ENCODE measurements at places on chromosomes 1 and 21.

DNA sequence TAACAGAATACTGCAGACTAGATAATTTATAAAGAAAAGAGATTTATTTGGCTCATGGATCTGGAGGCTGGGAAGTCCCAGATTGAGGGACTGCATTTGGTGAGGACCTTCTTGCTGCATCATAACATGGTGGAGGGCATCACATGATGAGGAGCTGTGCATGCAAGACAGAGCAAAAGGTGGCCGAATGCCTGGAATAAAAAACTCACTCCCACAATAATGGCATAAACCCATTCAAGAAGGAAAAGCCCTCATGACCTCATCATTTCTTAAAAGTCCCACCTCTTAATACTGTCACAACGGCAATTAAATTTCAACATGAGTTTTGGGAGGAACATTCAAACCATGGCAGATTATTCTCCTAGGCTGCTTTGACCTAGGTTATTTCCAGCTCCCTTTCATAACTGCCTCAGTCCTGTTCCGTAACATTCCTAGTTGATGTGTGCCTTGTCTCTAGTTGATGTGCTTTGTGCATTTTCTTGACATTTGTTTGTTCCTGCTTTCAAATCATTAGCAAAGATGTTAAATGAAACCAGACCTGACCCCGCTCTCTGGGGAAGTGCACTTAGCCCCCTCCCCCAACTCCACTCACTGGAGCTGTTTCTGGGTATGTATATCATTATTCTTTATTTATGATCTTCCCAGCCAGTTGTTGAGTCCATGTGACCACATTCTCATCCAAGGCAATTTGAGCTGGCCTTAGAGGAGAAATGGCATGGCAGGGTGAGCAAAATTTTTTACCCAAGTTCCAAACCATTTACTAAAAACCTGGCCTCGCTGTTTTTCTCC is 148.5 kb downstream of the GDAP2 start:
- DNase-seq, result no peak
- peaks cover 12% of the 10 kb centered on the region for H3K4me1 ChIP-seq
- no peak overlapping the region for H3K4me3 ChIP-seq
- no peaks in the 10 kb centered on the region for H3K27me3 ChIP-seq
- H3K27ac ChIP-seq, result no peak overlapping the region

DNA sequence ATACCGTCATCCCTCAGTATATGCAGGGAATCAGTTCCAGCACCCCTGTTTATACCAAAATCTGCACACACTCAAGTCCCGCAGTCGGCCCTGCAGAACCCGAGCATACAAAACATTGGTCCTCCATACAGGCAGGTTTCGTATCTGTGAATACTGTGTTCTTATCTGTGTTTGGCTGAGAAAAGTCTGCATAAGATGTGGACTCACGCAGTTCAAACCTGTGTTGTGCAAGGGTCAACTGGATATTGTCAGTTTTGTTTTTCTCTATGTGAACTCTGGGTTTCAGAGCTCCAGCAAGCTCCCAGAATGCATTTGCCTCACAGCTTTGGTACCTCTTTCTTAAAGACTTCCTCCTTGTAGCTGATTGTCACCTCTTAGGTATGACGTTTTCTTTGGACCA is 100.6 kb downstream of the NR5A2 start:
- H3K4me1 ChIP-seq, result peaks cover 18% of the 10 kb centered on the region
- H3K27ac ChIP-seq, result no peak overlapping the region
- no peak for DNase-seq
- no peaks in the 10 kb centered on the region for H3K27me3 ChIP-seq
- no peak overlapping the region for H3K4me3 ChIP-seq

- no peak for DNase-seq
- H3K4me3 ChIP-seq, result no peak overlapping the region
- no peak overlapping the region for H3K27ac ChIP-seq
- H3K27me3 ChIP-seq, result no peaks in the 10 kb centered on the region
Observed at GRCh38 chr21:22791376-22791775, 1793.2 kb downstream of the NCAM2 start.

GRCh38 chr1:12173631-12174121 is 6.9 kb downstream of the TNFRSF1B start:
- no peak overlapping the region for H3K27ac ChIP-seq
- H3K36me3 ChIP-seq, result no peaks in the 10 kb centered on the region
- H3K4me3 ChIP-seq, result no peak overlapping the region
- DNase-seq, result no peak
- H3K27me3 ChIP-seq, result peaks cover 45% of the 10 kb centered on the region

DNA sequence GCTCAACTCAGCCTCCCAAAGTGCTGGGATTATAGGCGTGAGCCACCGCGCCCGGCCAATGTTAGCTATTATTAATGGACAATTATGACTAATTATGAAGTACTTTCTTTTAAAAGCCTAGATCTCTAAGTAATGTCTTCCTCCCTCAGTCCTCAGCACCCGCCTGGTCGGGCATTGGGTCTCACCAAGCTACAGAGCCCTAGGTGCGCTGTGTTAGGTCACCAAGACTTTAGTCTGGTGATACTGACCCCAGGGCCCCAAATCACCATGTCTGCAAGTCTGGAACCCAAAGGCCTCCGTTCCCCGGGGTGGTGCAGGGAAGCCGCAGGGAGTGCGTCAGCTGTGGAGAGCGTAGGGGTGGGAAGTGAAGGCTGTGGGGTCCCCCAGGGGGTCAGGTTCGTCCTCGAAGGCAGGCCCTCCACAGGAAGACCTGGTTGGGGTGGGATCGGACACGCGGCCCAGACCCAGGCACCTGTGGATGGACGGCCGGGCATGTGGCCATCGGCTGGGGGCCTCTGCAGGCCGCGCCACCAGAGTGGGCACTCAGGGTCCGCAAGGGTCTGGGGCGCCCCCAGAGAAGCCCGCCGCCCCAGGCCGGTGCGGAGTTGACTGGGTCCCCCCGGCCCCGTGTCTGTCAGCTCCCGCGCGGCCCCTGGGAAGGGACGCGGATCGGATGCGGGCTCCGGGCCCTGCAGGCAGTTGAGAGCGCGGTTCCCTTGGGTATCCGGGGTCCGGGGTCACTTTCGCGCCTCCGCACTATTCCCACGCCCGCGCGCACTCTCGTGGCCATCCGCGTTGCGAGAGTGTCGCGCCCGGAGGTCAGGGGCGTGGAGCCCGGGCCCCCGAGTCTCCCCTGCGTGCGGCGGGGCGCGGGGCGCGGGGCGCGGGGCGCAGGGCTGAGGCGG is 710 bp upstream of the PDXK start:
- DNase-seq, result no peak
- peak overlapping the region; percentile 63 for H3K27ac ChIP-seq
- H3K4me3 ChIP-seq, result peak overlapping the region; percentile 73
- peaks cover 9% of the 10 kb centered on the region for H3K4me1 ChIP-seq

DNA sequence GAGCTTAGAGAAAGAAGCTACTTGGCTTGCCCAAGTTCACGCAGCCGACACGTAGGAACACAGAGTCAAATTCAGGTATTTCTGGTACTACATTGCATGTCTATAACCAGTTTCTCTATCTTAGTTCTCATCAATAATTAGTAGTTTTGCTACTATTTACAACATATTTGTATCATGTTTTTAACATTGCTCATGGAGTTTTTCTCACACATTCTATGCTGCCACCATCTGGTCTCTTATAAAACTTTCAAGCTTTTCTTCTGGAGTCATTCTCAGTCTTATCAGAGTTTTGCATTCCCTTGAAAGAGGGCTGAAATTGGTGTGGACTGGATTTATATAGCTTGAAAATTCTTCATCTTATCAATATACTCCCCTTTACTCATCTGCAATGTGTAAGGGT is 118.8 kb upstream of the PALMD start:
- no peak for DNase-seq
- no peak overlapping the region for H3K27ac ChIP-seq
- H3K27me3 ChIP-seq, result no peaks in the 10 kb centered on the region
- H3K4me1 ChIP-seq, result peaks cover 28% of the 10 kb centered on the region
- no peak overlapping the region for H3K4me3 ChIP-seq
- H3K36me3 ChIP-seq, result no peaks in the 10 kb centered on the region

GRCh38 chr1:191675856-191676783 is 482.1 kb upstream of the RGS18 start:
- no peak overlapping the region for H3K4me3 ChIP-seq
- H3K4me1 ChIP-seq, result no peaks in the 10 kb centered on the region
- no peak overlapping the region for H3K27ac ChIP-seq
- H3K27me3 ChIP-seq, result no peaks in the 10 kb centered on the region

- no peak overlapping the region for H3K27ac ChIP-seq
- H3K27me3 ChIP-seq, result no peaks in the 10 kb centered on the region
- H3K4me1 ChIP-seq, result peaks cover 40% of the 10 kb centered on the region
- no peak for DNase-seq
Observed at GRCh38 chr1:167922611-167923074, 8.7 kb upstream of the ADCY10 start.

DNA sequence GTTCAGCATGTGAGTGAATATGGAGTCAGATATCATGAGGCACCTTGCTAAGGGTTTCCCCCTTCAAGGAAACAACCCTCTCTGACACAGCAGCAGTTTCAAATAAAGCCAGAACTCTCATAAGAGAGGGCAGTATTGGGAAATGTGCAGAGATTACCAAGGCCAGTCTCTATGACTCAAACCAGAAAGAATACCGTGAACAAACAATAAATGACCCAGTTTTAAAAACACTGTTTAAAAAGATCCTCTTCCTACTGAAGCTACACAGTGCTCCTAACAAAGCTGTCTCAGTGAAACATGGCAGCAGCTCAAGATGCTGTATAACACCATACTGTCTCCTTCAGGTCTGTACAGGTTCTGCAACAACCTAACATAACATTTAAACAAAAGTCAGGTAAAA is 102.6 kb downstream of the KIAA0319L start:
- H3K27me3 ChIP-seq, result no peaks in the 10 kb centered on the region
- H3K27ac ChIP-seq, result no peak overlapping the region
- peaks cover 3% of the 10 kb centered on the region for H3K4me1 ChIP-seq
- H3K4me3 ChIP-seq, result no peak overlapping the region
- peaks cover 11% of the 10 kb centered on the region for H3K36me3 ChIP-seq

GRCh38 chr1:68121536-68121935 is 71.1 kb upstream of the DIRAS3 start:
- no peaks in the 10 kb centered on the region for H3K27me3 ChIP-seq
- no peak overlapping the region for H3K4me3 ChIP-seq
- H3K36me3 ChIP-seq, result peaks cover 2% of the 10 kb centered on the region

- DNase-seq, result no peak
- no peaks in the 10 kb centered on the region for H3K36me3 ChIP-seq
- H3K27me3 ChIP-seq, result no peaks in the 10 kb centered on the region
- no peak overlapping the region for H3K4me3 ChIP-seq
Observed at GRCh38 chr1:109808703-109809102, 45.0 kb upstream of the EPS8L3 start.

GRCh38 chr1:59714966-59715365 is 99.8 kb upstream of the HOOK1 start:
- H3K27ac ChIP-seq, result no peak overlapping the region
- H3K4me1 ChIP-seq, result no peaks in the 10 kb centered on the region
- H3K27me3 ChIP-seq, result no peaks in the 10 kb centered on the region
- H3K4me3 ChIP-seq, result no peak overlapping the region

- peaks cover 28% of the 10 kb centered on the region for H3K4me1 ChIP-seq
- DNase-seq, result no peak
- no peaks in the 10 kb centered on the region for H3K27me3 ChIP-seq
- H3K27ac ChIP-seq, result peak overlapping the region; percentile 89
Observed at GRCh38 chr1:6581561-6582305, 1.9 kb downstream of the ZBTB48 start.

DNA sequence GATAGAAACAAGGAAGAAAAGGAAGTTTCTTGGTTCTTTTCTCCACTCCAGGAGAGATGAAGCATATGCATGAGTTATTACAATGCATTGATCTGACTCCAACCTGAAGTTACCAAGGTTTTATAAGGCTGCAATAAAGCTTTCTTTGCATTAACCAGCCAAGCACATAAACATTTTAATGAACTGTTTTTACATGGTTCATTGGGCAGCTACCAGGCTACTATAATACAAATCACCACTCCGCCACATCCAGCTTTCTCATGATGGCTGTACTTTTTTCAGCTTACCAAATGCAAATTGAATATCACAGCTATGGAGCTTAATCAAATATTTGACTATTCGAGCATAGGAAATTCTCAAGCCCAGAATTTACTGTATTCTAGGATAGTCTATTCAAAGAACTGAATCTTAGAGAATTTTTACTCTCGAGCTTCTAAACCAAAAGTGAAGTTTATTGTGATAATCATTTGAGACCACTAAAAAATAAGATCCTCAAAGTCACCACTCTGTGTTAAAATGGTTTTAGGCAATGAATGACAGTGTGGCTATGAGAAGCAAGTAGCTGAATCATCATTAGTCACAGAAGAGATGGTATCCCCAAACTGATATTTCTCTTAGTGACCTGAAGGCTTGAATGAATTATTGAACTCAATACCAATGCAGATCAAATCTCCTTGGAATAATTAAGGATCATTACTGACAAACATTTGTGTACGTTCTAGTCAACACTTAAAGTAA is 58.6 kb upstream of the ZNF281 start:
- H3K27ac ChIP-seq, result no peak overlapping the region
- H3K27me3 ChIP-seq, result no peaks in the 10 kb centered on the region
- no peaks in the 10 kb centered on the region for H3K36me3 ChIP-seq

DNA sequence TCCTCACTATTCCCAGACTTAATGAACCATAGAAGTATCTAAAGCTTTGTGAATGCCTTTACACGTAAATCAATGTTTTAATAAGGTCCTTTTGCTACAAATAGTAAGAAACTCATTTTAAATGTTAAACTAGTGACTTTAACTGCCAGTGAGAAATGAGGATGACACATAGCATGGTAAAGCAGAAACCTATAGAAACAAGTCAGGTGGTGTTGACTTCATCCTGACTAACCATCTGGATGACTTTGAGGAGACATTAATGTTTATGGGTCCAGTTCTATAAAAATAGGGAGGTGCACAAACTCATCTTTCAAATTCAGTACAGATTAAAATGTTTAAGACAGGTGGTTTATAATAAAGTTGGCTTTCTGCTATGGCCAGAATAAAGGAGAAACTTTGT is 85.4 kb downstream of the COLGALT2 start:
- no peak overlapping the region for H3K27ac ChIP-seq
- peaks cover 3% of the 10 kb centered on the region for H3K36me3 ChIP-seq
- no peak for DNase-seq
- H3K4me3 ChIP-seq, result no peak overlapping the region
- H3K27me3 ChIP-seq, result no peaks in the 10 kb centered on the region

- H3K4me3 ChIP-seq, result no peak overlapping the region
- DNase-seq, result no peak
- no peaks in the 10 kb centered on the region for H3K27me3 ChIP-seq
- peaks cover 7% of the 10 kb centered on the region for H3K36me3 ChIP-seq
- H3K4me1 ChIP-seq, result peaks cover 63% of the 10 kb centered on the region
- H3K27ac ChIP-seq, result no peak overlapping the region
Observed at GRCh38 chr1:230208619-230209261, 141.7 kb downstream of the GALNT2 start.

- no peak for DNase-seq
- H3K27ac ChIP-seq, result no peak overlapping the region
- no peaks in the 10 kb centered on the region for H3K36me3 ChIP-seq
Observed at GRCh38 chr1:239337799-239338430, 48.5 kb upstream of the CHRM3 start.

Data from progenitor cell of endocrine pancreas (in vitro differentiated cells).